ENCODE measurements at places on chromosomes 6 and 20.

GRCh38 chr20:684676-685319 is 9.2 kb upstream of the SCRT2 start:
- no peak for DNase-seq

GRCh38 chr20:43477619-43478018 is 19.9 kb downstream of the SRSF6 start:
- DNase-seq: no peak

DNA sequence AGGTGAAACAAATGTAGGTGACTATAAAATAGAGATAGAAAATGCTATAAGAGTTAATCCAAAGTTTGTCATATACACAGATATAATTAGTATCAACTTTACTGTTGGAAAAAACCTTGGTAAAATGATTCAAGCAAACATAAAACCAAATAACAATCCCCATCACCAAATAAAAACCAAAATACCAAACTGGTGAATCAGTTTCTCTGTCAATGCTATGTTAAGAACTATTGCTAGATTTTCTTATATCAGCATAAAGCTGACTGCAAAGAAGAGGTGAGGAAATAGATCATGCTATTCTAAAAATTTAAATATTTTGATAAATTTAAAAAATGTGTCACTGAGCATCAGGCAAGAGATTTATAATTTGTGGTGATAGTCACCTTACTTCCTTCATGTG is 658.4 kb downstream of the PHF3 start:
- no peak for DNase-seq

- no peak for DNase-seq
Observed at GRCh38 chr20:4817230-4817671, 95.5 kb downstream of the PRND start.

DNA sequence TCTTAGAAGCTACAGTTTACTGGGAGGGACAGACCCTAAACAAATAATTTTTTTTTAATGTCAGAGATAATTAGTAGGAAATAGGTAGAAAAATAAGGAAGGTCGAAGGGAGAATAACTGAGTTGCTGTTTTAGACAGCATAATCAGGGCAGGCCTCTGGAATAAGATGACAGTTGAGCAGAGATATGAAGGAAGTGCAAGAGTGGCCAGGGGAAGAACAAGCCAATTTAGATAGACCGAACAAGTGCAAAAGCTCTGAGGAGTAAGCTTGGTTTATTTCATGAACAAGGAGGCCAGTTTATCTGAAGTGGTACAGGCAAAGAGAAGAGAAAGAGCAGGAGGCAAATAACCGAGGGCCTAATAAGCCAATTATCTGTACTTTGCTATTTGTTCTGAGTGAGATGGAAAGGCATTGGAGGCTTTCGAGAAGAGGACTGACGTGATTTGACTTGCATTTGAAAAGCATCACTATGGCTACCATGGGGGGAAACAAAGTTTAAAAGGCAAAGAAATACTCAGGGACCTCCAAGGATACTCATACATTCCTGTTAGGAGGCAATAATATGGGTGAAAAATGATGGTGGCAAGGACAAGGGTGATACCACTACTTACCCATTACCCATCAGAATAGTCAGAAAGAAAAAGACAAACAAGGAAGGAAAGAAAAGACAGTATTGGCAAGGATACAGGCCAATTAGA is 19.7 kb downstream of the PROCR start:
- no peak for DNase-seq

All from NCI-H2029 treated with DMSO at 0.1 percent for 48 hours (cell line).